ENCODE measurements at places on chromosomes 4 and X.
A peak's percentile ranks its signal among the peaks of the same experiment; 100 is the strongest.

DNA sequence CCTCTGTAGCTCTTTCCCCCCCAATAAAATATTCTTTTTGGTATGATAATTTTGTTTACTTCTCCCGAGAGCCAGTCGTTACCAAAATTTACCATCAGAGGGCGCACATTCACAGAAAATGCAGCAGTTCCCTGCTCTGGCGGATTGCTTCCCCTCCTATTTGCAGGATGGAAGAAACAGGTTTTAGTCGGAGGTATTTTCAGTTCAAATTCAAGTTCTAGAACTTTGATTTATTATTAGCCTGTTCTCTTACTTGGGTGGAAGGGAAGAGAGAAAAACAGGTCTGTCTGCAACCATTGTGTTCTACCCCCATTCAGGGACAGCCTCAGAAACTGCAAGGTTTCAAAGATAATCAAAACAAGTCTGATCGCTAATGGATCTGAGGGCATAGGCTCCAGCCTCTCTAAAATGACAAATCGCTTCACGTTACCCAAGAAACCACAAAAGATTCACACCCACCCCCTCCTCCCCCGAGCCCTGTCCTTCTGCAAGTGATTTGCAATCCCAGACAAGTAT, 263.8 kb upstream of the RPS6KA3 start:
- H3K4me3 ChIP-seq, result no peak overlapping the region
- no peaks in the 10 kb centered on the region for H3K4me1 ChIP-seq
- H3K27ac ChIP-seq, result no peak overlapping the region
- H3K27me3 ChIP-seq, result peaks cover 22% of the 10 kb centered on the region
- no peaks in the 10 kb centered on the region for H3K36me3 ChIP-seq
- ATAC-seq, result no peak

GRCh38 chr4:175916626-175917351, 104.7 kb upstream of the GPM6A start:
- H3K27ac ChIP-seq, result no peak overlapping the region
- no peaks in the 10 kb centered on the region for H3K27me3 ChIP-seq

DNA sequence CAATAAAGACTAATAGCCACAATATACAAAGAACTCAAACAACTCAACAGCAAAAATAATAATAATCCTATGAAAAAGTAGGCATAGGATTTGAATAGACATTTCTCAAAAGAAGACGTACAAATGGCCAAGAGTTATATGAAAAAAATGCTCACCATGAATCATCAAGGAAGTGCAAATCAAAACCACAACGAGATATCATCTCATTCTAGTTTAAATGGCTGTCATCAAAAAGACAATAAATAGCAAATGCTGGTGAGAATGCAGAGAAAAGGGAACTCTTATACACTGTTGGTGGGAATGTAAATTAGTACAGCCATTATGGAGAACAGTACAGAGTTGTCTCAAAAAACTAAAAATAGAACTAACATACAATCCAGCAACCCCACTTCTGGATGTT, 18.8 kb downstream of the TLR6 start:
- peak overlapping the region; percentile 89 for H3K27ac ChIP-seq
- peaks cover 51% of the 10 kb centered on the region for H3K4me1 ChIP-seq
- H3K27me3 ChIP-seq, result no peaks in the 10 kb centered on the region
- peak overlapping the region; percentile 3 for H3K4me3 ChIP-seq

DNA sequence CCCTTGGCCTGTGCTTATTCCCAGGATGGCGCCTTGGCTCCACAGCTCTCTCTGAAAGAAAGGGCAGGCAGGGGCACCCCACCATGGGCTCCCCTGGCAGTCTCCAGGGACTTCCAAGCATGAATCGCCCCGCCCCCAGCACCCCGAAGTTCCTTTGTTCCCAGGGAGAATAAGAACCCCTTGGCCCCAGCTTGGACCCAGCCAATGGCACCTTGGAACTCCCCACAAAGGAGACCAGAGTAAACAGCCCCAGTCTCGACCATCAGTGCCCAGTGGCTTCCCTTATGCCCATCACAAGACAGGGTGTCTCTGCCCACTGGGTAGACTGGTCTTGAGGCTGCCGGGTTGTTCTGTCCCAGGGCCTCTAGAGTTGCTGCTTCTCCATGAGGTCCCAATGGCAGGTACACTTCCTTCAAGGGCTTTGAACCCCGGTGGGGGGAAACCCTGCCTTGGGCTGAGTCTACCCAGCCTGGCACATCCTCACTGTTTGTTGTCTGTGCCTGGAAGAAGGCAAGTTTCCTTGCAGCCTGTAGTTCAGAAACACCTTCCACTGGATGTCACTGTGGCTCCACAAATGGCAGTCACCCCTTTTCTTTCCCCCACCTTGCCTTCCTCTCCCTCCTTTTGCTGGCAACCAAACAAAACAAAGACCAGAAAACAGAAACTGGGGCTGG, 30.8 kb downstream of the NBDY start:
- H3K36me3 ChIP-seq, result no peaks in the 10 kb centered on the region
- no peak overlapping the region for H3K4me3 ChIP-seq
- H3K4me1 ChIP-seq, result peaks cover 41% of the 10 kb centered on the region
- no peaks in the 10 kb centered on the region for H3K27me3 ChIP-seq

DNA sequence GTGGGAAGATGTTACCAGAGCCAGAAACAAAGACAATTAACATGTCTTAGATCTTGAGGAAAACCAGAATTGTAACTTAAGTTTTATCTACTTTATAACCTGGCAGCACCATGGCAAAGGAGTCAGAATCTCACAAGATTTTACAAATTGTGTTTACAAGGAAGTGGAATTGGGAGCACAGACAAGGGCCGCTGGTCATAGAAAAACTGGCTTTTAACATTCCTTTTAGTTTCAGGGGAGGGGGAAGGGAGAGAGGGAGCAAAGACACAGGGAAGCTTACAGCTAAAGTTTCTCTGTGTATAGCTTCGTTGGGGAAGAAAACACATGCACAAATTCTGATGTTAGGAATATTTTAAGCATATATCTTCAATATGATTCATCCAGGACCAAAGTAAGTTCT, 10.3 kb upstream of the UGT2B11 start:
- no peaks in the 10 kb centered on the region for H3K4me1 ChIP-seq
- no peak overlapping the region for H3K4me3 ChIP-seq
- no peak overlapping the region for H3K27ac ChIP-seq

DNA sequence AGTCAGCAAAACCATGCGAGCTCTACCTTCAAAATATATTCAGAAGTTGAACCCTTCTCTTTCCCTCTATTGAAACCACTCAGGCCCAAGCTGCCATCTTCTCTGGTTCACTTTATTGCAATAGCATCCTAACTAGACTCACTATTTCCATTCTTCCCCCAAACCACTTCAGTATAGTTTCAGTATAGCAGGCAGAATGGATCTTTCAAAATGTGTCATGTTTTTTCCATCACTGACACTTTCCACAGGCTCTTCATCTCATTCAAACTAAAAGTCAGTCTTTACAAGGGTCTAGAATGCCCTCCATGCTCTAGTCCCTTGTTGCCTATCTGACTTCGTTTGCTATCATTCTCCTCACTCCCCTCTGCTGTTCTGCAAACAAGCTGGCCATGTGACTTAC, 274.4 kb downstream of the IDS start:
- no peaks in the 10 kb centered on the region for H3K27me3 ChIP-seq
- no peak overlapping the region for H3K4me3 ChIP-seq
- H3K36me3 ChIP-seq, result no peaks in the 10 kb centered on the region
- H3K4me1 ChIP-seq, result no peaks in the 10 kb centered on the region

DNA sequence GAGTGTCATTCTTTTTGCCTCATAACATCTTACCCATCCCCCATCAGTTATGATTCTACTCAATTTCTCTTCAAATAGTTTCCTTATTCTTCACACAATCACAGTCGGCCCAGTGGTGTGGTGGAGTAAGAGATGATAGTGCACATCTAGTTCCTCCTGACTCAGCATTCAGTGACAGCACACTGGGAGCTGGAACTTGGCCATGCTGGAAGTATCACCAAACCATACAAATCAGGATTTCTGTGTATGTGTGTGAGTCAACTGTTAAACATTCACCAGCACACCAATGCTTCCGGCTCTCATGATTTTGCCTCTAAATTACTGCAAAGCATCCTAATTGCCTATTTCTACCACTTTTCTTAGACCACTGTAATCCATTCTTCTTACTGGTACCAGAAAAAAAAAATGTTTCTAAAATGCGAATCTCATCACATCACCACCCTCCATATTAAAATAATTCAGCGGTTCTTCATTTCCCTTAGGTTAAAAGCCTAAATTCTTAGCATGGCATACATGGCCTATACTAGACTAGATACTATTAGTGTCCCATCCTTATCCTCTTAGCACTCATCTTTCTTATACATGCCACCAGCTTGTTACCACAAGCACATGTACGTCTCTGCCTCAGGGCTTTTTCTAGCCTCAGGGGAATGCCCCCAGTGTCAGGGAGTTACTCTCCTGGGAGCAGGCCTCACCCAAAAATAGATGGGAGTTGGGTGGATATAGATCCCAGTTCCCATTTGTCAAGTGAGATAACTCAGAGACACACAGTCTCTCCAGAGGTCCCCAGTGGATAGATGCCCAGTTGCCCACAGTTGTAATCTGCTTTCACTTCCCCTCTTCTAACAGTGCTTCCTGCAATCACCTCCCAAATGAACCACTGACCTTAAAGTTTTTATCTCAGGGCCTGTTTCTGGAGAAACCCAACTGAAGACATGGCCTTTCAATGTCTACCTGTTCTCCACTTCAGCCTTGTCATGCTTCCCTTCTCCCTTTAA, 49.2 kb upstream of the DDX53 start:
- H3K36me3 ChIP-seq, result no peaks in the 10 kb centered on the region
- H3K4me3 ChIP-seq, result no peak overlapping the region
- peak; percentile 68 for ATAC-seq

DNA sequence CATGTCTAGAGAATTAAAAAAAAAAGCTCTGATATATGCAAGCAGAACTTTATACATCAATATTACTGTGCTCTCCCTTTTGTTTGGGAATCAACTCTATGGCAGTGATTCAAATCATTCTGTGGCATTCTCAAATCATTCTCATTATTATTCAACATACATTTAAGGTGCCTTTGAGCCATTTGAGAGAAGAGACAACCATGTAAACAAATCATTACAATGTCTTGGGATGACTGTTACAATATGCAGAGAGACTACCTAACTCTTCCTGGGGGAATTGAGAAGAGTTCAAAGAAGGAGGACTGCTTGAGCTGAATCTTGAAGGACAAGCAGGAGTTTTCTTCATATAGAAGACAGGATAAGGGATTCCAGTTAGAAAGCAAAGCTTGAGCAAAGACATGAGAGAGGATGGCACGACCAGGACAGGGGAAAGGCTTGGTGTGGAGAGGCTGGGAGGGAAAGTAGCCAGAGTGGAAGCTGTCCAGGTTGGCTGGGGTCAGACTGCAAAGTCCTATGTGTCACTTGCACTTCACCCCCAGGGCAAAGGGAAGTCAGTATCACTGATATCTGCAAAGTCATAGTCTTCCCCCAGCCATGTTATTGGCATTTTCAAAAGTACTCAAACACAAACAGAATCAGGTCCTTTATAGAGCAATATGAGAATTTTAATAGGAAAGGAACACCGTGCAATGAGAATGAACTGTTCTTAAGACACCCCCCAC, 9.0 kb downstream of the SEC24D start:
- H3K4me3 ChIP-seq, result no peak overlapping the region
- H3K4me1 ChIP-seq, result peaks cover 38% of the 10 kb centered on the region
- no peak for ATAC-seq
- peaks cover 51% of the 10 kb centered on the region for H3K36me3 ChIP-seq
- H3K27ac ChIP-seq, result no peak overlapping the region

GRCh38 chr4:118904418-118904817, 15.8 kb downstream of the SYNPO2 start:
- peaks cover 6% of the 10 kb centered on the region for H3K4me1 ChIP-seq
- peaks cover 19% of the 10 kb centered on the region for H3K27me3 ChIP-seq
- no peak overlapping the region for H3K27ac ChIP-seq
- ATAC-seq, result no peak
- no peaks in the 10 kb centered on the region for H3K36me3 ChIP-seq
- H3K4me3 ChIP-seq, result no peak overlapping the region

- peaks cover 11% of the 10 kb centered on the region for H3K27me3 ChIP-seq
- H3K4me1 ChIP-seq, result no peaks in the 10 kb centered on the region
- H3K36me3 ChIP-seq, result no peaks in the 10 kb centered on the region
- no peak overlapping the region for H3K27ac ChIP-seq
- H3K4me3 ChIP-seq, result no peak overlapping the region
- no peak for ATAC-seq
Measured at GRCh38 chr4:118325431-118325830, 27.4 kb downstream of the PRSS12 start.

GRCh38 chr4:140019619-140020347, 134.2 kb downstream of the MAML3 start:
- no peaks in the 10 kb centered on the region for H3K27me3 ChIP-seq
- H3K4me1 ChIP-seq, result peaks cover 7% of the 10 kb centered on the region
- no peak overlapping the region for H3K27ac ChIP-seq
- no peak overlapping the region for H3K4me3 ChIP-seq
- H3K36me3 ChIP-seq, result no peaks in the 10 kb centered on the region

- no peaks in the 10 kb centered on the region for H3K36me3 ChIP-seq
- H3K27ac ChIP-seq, result no peak overlapping the region
- ATAC-seq, result no peak
- H3K27me3 ChIP-seq, result no peaks in the 10 kb centered on the region
Measured at GRCh38 chr4:76714226-76714625, 183.7 kb downstream of the SOWAHB start.

DNA sequence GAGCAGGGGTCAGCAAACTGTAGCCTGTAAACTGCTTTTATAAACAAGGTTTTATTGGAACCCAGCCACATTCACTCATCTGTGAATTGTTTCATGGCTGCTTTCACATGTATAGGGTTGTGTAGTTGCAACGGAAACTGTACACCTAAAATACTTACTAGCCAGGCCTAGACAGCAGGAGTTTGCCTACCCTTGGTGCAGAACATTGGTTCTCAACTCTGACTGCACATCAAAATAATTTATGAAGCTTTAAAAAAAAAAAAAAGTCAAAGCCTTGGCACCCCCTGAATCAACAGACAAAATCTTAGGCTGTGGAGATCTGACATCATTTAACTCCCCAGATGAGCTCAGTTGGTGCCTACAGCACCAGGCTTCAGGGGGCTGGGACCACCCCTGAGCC, 27.8 kb downstream of the ADGRA3 start:
- no peaks in the 10 kb centered on the region for H3K36me3 ChIP-seq
- no peak for ATAC-seq
- no peaks in the 10 kb centered on the region for H3K27me3 ChIP-seq
- H3K27ac ChIP-seq, result no peak overlapping the region
- no peak overlapping the region for H3K4me3 ChIP-seq

GRCh38 chr4:141388481-141388880, 167.8 kb downstream of the ZNF330 start:
- H3K27ac ChIP-seq, result no peak overlapping the region
- ATAC-seq, result no peak
- H3K4me1 ChIP-seq, result peaks cover 4% of the 10 kb centered on the region

DNA sequence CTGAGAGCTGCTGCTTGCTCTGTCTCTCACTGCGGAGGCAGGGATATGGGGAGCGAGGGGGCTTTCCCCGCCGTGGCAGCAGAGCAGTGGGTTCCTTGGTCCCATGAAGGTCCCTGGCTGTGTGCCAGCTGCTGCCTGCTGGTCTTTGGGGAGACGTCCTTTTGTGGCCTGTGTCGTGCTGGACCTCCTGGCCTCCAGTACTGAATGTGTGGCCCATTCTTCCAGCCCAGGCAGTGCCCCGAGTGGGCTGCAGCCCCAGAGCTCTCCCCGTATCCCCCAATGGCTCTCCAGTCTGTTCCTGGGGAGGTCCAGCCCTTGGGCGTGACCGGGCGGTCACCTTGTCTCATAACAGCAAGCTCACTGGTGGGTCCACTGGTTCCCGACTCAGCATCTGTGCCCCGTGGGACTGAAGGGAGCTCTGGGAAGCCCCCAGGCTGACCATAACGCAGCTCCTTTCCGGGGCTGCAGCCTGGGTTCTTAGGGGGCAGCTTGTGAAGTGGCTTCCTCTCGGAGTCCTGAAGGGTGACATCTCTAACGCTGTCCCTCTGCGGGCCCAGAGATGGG, 115.6 kb downstream of the SMIM20 start:
- peaks cover 23% of the 10 kb centered on the region for H3K27me3 ChIP-seq
- peaks cover 22% of the 10 kb centered on the region for H3K4me1 ChIP-seq
- H3K36me3 ChIP-seq, result no peaks in the 10 kb centered on the region
